Activated CD8-positive, alpha-beta memory T cell treated with anti-CD3 and anti-CD28 coated beads, Interleukin-2, amount 10 ng/mL, durations not matched to agents 7 days and 5 days (primary cell): ENCODE measurements at places on chromosomes 2 and 18.

GRCh38 chr2:62675062-62675461, 30.5 kb upstream of the EHBP1 start:
- no peak for DNase-seq

DNA sequence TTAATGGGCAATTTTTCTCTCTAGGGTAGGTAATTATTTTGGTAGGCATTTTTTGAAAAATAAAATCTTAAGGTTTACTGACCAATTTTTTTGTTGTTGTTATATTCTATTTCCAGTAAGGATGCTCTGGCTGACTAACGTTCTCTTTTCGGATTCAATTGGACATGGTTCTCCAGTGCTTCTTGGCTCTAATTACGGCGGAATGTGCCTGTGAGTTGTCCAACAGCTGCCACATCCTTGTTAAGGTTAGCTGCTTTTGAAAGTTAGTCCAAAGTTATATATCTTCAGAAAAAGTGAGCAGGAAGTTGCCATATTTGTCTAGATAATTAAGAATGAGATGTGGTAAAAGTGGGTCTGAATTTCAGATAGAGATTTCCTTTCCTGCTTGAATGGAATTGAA, 45.8 kb upstream of the SMIM21 start:
- no peak for DNase-seq

- no peak for DNase-seq
Observed at GRCh38 chr2:9083287-9083686, 79.8 kb upstream of the MBOAT2 start.

DNA sequence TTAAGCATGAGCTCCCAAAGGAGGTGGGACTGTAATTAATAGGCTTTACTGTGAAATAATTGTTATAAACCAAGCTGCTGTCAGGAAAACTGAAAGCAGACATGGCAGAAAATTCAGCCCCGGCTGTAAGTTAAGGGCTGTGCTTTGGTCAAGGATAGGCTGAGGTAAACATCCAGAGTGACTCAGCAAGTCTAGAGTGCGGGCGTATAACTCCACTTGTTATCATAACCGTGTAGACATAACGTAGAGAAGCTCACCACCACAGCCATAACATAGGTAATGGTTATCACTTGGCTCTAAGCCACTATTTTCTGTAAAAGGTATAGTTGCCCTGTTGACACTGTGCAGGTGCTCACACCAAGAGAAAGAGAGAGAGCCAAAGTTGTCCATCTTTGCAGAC, 316.8 kb downstream of the DCDC2C start:
- no peak for DNase-seq

DNA sequence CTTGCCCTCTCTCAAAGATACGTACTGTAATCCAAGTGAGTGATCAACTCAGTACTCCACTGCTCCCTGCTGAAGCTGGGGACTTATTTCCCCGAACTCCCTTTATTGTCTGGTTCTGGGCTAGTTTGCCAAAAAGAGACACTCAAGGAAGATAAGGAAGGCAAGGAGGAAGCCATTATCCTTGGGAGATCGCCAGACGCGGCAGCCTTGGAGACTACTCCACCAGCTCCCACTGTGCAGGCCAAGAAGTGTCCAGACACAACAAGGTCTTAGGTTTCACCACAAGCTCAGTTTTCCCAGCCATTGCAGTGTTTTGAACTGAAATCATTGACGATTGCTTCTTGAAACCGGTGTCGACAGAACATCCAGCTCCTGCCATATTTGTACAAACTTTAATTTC, 439.6 kb upstream of the UBE2E3 start:
- no peak for DNase-seq

GRCh38 chr18:10453806-10454680, at the start of gene APCDD1:
APCDD1 (plus strand) TSS chr18:10454635; CDS start chr18:10454982, 347 bp downstream.
- no peak for DNase-seq

DNA sequence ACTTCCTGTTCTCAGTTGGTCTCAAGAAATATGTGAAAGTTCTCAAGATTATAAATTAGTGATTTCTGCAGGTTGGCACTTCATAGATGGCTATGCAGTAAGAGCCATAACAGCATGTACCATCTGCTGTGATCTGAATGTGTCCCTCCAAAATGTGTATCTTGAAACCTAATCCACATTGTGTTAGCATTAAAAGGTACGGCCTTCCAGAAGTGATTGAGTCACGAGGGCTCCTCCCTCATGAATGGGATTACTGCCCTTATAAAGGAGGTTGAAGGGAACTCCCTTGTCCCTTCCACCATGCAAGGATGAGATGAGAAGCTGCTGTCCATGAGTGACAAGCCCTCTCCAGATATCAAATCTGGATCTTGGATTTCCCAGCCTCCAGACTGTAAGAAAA, 45.0 kb downstream of the METTL4 start:
- no peak for DNase-seq

- no peak for DNase-seq
Observed at GRCh38 chr2:23916727-23917405, 10.1 kb downstream of the ATAD2B start.

- DNase-seq, result no peak
Observed at GRCh38 chr18:21739604-21740537, 721 bp upstream of the MIB1 start.

- DNase-seq, result no peak
Observed at GRCh38 chr18:21636769-21637168, 24.7 kb downstream of the SNRPD1 start.
